GM12864 (cell line): ENCODE measurements at places on chromosomes 7 and 10.

- no peak for DNase-seq
Observed at GRCh38 chr10:60419249-60419648, 29.6 kb upstream of the ANK3 start.

GRCh38 chr10:62661143-62661542 lies 143.4 kb upstream of the ADO start:
- no peak for DNase-seq

- no peak for DNase-seq
Observed at GRCh38 chr7:25897261-25897782, 254.7 kb upstream of the NFE2L3 start.

GRCh38 chr10:11161096-11161495 lies 143.4 kb downstream of the CELF2 start:
- no peak for DNase-seq

DNA sequence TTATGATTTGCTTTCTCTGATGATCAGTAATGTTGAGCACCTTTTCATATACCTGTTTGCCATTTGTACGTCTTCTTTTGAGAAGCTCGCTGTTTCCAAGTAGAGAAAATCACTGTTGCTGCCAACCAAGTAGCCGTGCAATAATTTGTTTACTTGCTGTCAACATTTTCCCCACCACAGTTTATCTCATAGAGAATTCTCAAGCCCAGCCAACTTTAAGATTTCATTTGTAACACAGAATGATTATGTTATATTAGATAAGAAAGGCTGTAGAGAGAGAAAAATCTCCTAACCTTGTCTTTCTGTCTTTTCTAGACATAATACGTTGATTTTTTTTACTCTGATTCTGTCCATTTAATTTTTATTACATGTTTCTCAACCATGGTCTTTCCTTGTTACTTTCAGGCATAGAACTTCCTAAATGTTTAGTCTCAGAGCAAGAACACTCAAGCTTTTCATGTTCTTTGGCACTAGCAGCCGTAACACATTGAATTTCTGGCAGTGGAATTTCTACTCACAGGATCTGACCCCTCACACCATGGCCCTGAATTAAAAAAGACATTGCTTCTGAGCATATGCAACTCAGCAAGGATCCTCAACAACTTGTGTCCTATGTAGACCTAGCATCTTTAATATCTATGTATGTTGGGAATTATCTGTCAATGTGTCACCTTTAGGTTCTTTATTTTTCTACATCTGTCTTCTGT lies 23.1 kb downstream of the RPA3 start:
- DNase-seq: no peak

- no peak for DNase-seq
Observed at GRCh38 chr10:34940436-34940835, 125.3 kb upstream of the PARD3 start.

- DNase-seq: peak; percentile 58
Observed at GRCh38 chr7:22765609-22766008, 38.6 kb downstream of the IL6 start.
